ENCODE measurements at places on chromosomes 5 and 9.

GRCh38 chr5:314676-315487 is 6.6 kb upstream of the AHRR start:
- DNase-seq: no peak
- peaks cover 60% of the 10 kb centered on the region for H3K36me3 ChIP-seq
- H3K27ac ChIP-seq: no peak overlapping the region
- H3K27me3 ChIP-seq: no peaks in the 10 kb centered on the region
- H3K4me1 ChIP-seq: peaks cover 27% of the 10 kb centered on the region

GRCh38 chr9:122955961-122956360 is 15.1 kb downstream of the RABGAP1 start:
- H3K4me1 ChIP-seq: no peaks in the 10 kb centered on the region
- H3K36me3 ChIP-seq: peaks cover 5% of the 10 kb centered on the region
- H3K27me3 ChIP-seq: no peaks in the 10 kb centered on the region

- no peak overlapping the region for H3K4me3 ChIP-seq
- H3K4me1 ChIP-seq: no peaks in the 10 kb centered on the region
- peaks cover 5% of the 10 kb centered on the region for H3K27me3 ChIP-seq
- no peak overlapping the region for H3K27ac ChIP-seq
- H3K36me3 ChIP-seq: no peaks in the 10 kb centered on the region
These were observed 46.1 kb upstream of the ANKH start for GRCh38 chr5:14917719-14918118.

- no peak overlapping the region for H3K27ac ChIP-seq
- H3K4me3 ChIP-seq: no peak overlapping the region
- no peak for DNase-seq
- H3K27me3 ChIP-seq: no peaks in the 10 kb centered on the region
These were observed 36.7 kb downstream of the GEMIN5 start for GRCh38 chr5:154901276-154901675.

DNA sequence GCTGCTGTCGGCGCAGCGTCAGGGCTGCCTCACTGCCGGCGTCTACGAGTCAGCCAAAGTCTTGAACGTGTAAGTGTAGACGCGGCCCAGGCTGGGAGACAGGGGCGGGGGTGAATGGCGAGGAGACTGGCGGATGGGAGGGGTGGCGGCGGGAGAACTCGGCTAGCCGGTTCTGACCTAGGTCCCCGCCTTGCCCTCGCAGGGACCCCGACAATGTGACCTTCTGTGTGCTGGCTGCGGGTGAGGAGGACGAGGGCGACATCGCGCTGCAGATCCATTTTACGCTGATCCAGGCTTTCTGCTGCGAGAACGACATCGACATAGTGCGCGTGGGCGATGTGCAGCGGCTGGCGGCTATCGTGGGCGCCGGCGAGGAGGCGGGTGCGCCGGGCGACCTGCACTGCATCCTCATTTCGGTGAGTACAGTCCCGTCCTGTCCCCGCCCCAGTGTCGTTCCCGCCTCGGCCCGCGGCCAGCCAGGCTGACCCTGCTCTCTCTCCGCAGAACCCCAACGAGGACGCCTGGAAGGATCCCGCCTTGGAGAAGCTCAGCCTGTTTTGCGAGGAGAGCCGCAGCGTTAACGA is 745 bp downstream of the GADD45G start:
- peak; percentile 17 for DNase-seq
- H3K4me3 ChIP-seq: no peak overlapping the region
- H3K27me3 ChIP-seq: no peaks in the 10 kb centered on the region
- H3K36me3 ChIP-seq: no peaks in the 10 kb centered on the region
- H3K27ac ChIP-seq: peak overlapping the region; percentile 58

DNA sequence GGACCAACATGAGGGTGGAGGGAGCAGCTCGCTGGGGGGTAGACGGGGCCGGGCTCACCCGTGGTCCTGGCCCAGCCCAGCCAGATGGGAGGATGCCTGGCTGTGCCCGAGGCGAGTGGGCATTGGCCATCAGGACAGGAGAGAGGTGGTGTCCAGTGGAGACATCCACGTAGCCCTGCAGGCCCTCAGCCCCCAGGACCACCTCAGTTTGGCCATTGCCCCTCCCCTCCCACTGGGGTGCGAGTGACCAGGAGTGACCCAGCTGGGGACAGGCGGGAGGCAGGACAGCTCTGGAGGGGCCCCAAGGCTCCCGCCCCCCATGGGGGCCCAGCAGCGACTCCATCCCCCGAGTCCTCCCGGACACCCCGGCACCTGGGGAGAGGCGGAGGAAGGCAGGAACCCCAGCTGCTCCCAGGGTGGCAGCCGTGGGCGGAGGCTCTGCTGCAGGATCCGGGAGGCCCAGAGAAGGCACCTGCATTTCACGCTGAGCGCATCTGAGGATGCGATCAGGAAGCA is 8.3 kb downstream of the NOXA1 start:
- H3K27ac ChIP-seq: no peak overlapping the region
- H3K4me1 ChIP-seq: peaks cover 13% of the 10 kb centered on the region
- H3K27me3 ChIP-seq: no peaks in the 10 kb centered on the region
- H3K36me3 ChIP-seq: no peaks in the 10 kb centered on the region
- H3K4me3 ChIP-seq: no peak overlapping the region

DNA sequence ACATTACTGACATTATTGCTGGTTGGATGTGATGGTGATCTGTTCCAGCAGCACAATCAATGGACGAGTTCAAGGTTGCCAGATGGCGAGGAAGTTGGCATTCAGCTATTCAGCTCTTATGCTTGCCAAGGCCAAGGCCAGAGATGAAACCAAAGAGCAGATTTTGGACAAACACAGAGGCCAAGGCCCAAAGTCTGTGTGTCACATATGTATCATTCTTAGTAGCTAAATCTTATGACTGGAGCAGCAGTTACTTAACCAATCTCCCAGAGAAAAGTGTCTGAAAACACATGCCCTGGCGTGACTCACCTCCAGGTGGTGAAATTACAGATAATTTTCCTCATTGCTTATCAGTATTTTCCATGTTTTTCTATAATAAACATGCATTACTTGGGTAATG is 189.0 kb upstream of the EGFLAM start:
- H3K36me3 ChIP-seq: no peaks in the 10 kb centered on the region
- no peak overlapping the region for H3K27ac ChIP-seq

GRCh38 chr9:113151696-113152630 is 1.2 kb downstream of the SLC31A2 start:
- H3K27me3 ChIP-seq: no peaks in the 10 kb centered on the region
- no peak for DNase-seq
- H3K36me3 ChIP-seq: no peaks in the 10 kb centered on the region
- peaks cover 11% of the 10 kb centered on the region for H3K4me1 ChIP-seq

GRCh38 chr5:135156715-135157404 is 122.8 kb upstream of the PITX1 start:
- no peak for DNase-seq
- no peak overlapping the region for H3K4me3 ChIP-seq
- H3K27ac ChIP-seq: no peak overlapping the region
- H3K27me3 ChIP-seq: no peaks in the 10 kb centered on the region
- H3K36me3 ChIP-seq: no peaks in the 10 kb centered on the region

- peak; percentile 44 for DNase-seq
- peaks cover 8% of the 10 kb centered on the region for H3K27me3 ChIP-seq
- H3K4me1 ChIP-seq: no peaks in the 10 kb centered on the region
- H3K36me3 ChIP-seq: no peaks in the 10 kb centered on the region
These were observed 130.9 kb upstream of the SLC30A5 start for GRCh38 chr5:68962757-68963484.

DNA sequence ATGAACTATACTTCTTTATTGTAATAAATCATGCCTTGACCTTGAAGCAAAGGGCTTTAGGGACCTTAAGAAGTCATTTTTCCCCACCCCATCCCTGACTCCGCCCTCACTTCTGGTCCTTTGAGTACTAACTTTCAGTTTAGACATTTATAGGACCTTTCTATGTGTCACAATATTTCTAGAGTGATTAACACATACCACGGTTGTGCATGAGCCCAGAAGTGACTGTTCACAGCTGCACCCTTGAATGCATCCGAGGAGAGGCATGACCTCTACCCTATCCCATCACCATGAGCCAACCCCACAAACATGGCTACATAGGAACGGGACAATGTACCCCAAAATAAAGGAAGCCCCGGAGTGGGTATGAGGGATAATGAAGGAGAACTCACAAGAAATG is 160.3 kb downstream of the HSD17B3 start:
- H3K27me3 ChIP-seq: peaks cover 55% of the 10 kb centered on the region
- H3K36me3 ChIP-seq: no peaks in the 10 kb centered on the region
- no peak for DNase-seq
- H3K4me1 ChIP-seq: peaks cover 4% of the 10 kb centered on the region
- H3K27ac ChIP-seq: no peak overlapping the region
- no peak overlapping the region for H3K4me3 ChIP-seq

DNA sequence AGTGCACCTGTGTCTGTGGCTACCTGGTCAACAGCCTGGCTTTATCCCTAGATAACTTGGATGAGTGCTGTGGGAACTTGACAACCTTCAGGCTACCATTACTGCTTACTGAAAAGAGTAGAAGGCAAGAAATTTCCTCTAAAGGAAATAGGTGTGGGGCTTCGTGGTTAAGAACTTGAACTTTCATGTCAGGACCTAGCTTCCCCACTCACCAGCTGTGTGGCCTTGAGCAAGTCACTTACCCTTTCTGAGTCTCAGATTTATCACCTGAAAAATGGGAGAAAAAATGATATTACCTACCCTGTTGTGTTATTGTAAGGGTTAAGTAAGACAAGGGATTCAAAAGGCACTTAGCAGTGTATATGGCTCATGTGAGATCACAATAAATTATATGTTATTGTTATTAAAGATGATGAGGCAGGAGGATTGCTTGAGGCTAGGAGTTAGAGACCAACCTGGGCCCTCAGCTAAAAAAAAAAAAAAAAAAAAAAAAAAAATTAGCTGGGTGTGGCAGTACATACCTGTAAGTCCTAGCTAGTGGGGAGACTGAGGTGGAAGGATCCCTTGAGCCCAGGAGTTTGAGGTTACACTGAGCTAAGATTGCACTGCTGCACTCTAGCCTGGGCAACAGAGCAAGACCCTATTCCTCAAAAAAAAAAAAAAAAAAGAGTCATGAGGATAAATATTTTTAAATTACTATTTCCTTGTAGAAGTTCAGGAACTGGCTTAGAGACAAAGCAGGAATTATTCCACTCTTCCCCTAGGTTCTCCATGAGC is 97.0 kb upstream of the SPRY4 start:
- H3K36me3 ChIP-seq: no peaks in the 10 kb centered on the region
- no peak overlapping the region for H3K4me3 ChIP-seq
- H3K4me1 ChIP-seq: no peaks in the 10 kb centered on the region

- no peaks in the 10 kb centered on the region for H3K27me3 ChIP-seq
- H3K4me1 ChIP-seq: no peaks in the 10 kb centered on the region
- H3K36me3 ChIP-seq: no peaks in the 10 kb centered on the region
- no peak for DNase-seq
- H3K27ac ChIP-seq: no peak overlapping the region
These were observed 133.5 kb downstream of the RASGRF2 start for GRCh38 chr5:81093536-81094196.

GRCh38 chr5:137761566-137761965 is 7.4 kb upstream of the HNRNPA0 start:
- no peak overlapping the region for H3K27ac ChIP-seq
- H3K27me3 ChIP-seq: peaks cover 9% of the 10 kb centered on the region
- H3K4me1 ChIP-seq: no peaks in the 10 kb centered on the region
- H3K36me3 ChIP-seq: no peaks in the 10 kb centered on the region

DNA sequence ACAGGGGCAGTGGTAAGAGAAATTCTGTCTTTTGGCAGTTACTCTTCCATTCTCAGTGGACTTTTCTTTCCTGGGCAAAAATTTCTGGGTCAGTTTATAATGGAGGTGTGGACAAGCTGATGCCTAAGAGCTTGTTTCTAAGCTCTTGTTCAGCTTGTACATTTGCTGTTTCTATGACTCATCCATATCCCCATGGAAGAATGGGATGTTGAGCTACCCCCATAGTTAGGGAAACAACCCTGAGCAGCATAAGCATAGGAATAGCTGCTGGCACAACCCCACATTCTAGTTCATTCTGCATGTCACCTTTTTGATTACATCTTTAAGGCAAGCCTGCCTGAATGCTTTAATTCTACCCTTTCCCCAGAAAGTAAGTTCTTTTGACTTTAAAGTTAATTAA is 173.3 kb downstream of the PSAT1 start:
- no peaks in the 10 kb centered on the region for H3K36me3 ChIP-seq
- no peak overlapping the region for H3K27ac ChIP-seq
- no peaks in the 10 kb centered on the region for H3K4me1 ChIP-seq
- H3K4me3 ChIP-seq: no peak overlapping the region
- no peak for DNase-seq

GRCh38 chr5:6378766-6379103 is 388 bp upstream of the MED10 start:
- peak overlapping the region; percentile 92 for H3K4me3 ChIP-seq
- H3K27ac ChIP-seq: peak overlapping the region; percentile 58
- peaks cover 34% of the 10 kb centered on the region for H3K36me3 ChIP-seq
- H3K4me1 ChIP-seq: peaks cover 14% of the 10 kb centered on the region

- no peak for DNase-seq
- H3K27me3 ChIP-seq: no peaks in the 10 kb centered on the region
- H3K36me3 ChIP-seq: no peaks in the 10 kb centered on the region
- peaks cover 25% of the 10 kb centered on the region for H3K4me1 ChIP-seq
- peak overlapping the region; percentile 62 for H3K4me3 ChIP-seq
- H3K27ac ChIP-seq: no peak overlapping the region
These were observed 1.9 kb downstream of the HOMER1 start for GRCh38 chr5:79512049-79512448.

DNA sequence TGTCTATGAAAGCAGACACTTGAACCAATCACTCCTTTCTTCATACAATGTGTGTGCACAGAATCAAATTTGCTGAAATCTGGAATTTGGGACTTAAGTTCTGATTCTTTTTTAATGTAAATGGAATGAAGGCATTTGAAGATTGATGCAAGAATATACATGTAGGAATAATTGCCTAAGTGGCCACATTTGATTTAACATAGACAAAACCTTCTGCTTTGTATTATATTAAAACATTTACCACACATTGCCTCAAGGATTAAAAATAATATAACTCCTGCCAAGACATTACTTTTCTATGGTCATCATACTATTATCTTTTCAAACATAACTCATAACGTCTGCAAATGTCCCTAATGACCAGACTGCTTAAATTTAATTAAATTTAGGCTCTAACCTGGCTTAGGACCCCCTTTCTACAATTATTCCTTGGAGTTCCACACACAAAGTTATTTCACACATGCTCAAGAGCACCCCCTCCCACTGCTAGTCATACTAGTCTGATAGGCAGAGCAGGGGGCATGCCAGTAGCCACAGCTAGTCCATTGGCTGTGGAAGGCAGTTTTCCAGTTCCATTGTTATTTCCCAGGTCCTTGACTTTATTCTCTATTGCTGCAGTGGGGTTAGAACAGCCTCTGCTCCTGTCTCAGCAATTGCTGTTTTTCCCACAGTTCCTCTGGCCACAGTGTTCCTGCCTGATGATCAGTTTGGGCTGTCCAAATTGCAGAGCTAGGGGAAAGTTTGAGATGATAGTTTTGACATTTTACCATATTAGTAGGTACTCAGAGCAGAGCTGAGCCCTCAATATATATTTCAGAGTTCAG is 360.6 kb upstream of the GRAMD2B start:
- no peaks in the 10 kb centered on the region for H3K27me3 ChIP-seq
- H3K27ac ChIP-seq: no peak overlapping the region
- DNase-seq: no peak
- no peaks in the 10 kb centered on the region for H3K4me1 ChIP-seq
- no peak overlapping the region for H3K4me3 ChIP-seq

Measured in K562 (cell line).